Memory B cell (primary cell): ENCODE measurements at places on chromosomes 7 and 10.

- H3K36me3 ChIP-seq: peaks cover 15% of the 10 kb centered on the region
- peaks cover 34% of the 10 kb centered on the region for H3K4me1 ChIP-seq
- no peak for DNase-seq
- no peak overlapping the region for H3K4me3 ChIP-seq
- peak overlapping the region; percentile 3 for H3K27ac ChIP-seq
Measured at GRCh38 chr7:28105234-28105633, 75.4 kb downstream of the JAZF1 start.

DNA sequence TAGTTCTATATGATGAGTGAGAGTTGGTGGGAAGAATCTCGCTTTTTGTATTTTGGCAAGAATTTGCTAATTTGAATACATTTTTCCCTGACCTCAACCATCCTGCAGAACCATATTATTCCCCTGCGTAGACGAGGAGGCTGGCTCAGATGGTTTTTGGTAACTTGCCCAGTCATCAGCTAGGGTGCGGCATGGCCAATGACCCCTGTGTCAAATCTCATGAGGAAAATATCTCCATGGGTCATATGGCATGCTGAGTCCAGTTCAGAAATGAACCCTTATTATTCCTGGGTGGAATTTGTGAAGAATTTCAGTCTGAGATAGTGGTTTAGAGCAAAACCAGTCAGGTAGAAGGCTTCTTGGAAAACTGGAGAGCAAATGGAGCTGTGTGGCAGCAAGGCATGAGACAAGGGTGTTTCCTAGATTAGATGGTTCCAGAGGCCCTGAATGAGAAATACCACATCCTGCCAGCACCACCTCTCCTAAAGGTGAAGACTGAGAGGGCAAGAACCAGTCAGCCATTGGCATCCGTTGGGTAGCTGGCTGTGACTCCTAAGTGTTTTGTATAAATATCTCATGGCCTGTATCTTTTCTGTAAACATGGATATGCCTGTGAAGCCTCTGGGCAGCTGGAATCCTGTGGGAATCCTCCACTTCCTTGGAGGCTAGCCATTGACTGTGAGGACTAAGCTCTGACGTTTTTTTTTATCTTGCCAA lies 5.8 kb upstream of the UPP1 start:
- DNase-seq: no peak
- H3K36me3 ChIP-seq: no peaks in the 10 kb centered on the region
- H3K27me3 ChIP-seq: peaks cover 3% of the 10 kb centered on the region

GRCh38 chr7:132609906-132610520 lies 33.7 kb upstream of the PLXNA4 start:
- no peak for DNase-seq
- no peak overlapping the region for H3K4me3 ChIP-seq
- no peaks in the 10 kb centered on the region for H3K36me3 ChIP-seq
- H3K27ac ChIP-seq: no peak overlapping the region
- H3K27me3 ChIP-seq: peaks cover 6% of the 10 kb centered on the region

DNA sequence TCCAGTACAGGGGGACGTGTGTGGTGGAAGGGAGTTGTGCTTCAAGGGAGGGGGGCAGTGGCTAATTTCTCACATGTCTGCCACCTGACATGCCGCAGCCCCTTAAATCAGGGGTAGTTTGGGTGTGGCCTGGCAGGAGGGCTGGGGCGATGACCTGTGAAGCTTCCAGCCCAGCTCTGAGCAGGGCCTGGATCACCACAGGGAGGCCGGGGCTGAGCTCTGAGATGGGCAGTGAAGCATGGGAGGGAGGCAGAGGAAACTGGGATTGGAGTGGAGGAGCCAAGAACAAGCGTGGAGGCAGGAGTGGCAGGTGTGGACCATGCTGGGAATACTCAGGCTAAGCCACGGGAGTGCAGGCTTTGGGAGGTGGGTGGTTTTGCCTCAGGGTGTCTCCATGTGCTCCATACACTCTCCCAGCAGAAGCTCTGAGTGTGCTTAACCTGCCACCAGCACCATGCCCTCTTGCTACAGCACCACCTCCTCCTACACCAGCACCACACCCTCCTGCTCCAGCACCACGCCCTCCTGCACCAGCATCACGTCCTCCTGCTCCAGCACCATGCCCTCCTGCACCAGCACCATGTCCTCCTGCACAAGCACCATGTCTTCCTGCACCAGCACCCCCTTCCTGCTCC lies 99.3 kb upstream of the SHH start:
- H3K27ac ChIP-seq: no peak overlapping the region
- H3K27me3 ChIP-seq: no peaks in the 10 kb centered on the region
- H3K4me3 ChIP-seq: no peak overlapping the region
- peaks cover 2% of the 10 kb centered on the region for H3K36me3 ChIP-seq
- DNase-seq: no peak

DNA sequence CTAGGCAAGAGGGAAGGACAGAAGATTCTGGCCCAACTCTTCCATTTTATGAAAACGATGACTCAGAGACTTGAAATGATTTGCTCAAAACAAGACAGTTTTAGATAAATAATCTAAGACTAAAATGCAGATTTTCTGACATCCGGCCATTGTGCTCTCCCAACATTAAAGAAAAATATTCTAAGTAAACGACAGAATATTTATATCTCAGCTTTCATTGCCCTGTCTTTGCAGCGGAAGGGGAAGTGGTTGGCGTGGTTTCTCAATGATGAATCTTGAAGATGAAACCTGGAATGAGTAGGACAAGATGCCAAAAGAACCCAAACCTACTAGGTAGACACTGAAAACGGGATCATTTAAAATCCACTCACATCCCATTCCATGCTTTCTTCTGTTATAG lies 28.9 kb upstream of the NPY start:
- H3K36me3 ChIP-seq: peaks cover 4% of the 10 kb centered on the region
- peaks cover 12% of the 10 kb centered on the region for H3K27me3 ChIP-seq
- DNase-seq: no peak

DNA sequence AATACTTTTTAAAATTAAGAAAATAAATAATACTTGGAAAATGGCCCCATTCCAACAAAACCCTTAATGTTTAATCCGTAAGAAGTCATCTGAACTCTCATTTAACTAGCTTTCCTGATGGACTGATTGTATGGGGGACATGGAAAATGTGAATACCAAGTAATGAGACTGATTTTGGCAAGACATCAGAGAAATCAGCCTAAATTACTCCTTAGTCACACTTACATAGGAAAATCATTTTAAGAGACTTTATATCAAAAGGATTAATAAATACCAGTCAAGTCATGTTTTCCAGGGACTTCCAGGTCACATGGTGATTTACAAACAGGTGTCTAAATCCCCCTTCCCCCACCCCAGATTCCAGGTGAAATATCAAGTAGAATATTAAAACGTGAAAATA lies 58.2 kb downstream of the GRM8 start:
- H3K27me3 ChIP-seq: peaks cover 3% of the 10 kb centered on the region
- DNase-seq: no peak
- H3K27ac ChIP-seq: no peak overlapping the region
- no peaks in the 10 kb centered on the region for H3K36me3 ChIP-seq
- H3K4me1 ChIP-seq: no peaks in the 10 kb centered on the region

DNA sequence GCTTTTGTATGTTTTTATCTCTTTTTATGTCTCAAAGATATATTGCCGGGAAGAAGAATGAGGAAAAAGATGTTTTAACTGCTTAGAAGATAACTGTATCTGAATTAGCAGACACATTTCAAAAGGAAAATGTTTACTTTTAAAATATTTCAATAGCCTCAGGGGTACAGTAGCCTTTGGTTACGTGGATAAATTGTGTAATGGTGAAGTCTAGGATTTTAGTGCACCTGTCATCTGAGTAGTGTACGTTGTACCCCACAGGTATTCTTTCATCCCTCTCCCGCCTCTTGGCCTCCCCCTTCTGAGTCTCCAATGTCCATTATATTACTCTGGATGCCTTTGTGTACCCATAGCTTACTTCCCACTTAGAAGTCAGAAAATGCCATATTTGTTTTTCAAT lies 222.1 kb downstream of the FANK1 start:
- DNase-seq: no peak
- peaks cover 5% of the 10 kb centered on the region for H3K27me3 ChIP-seq
- no peak overlapping the region for H3K4me3 ChIP-seq
- no peak overlapping the region for H3K27ac ChIP-seq

- no peaks in the 10 kb centered on the region for H3K27me3 ChIP-seq
- no peaks in the 10 kb centered on the region for H3K4me1 ChIP-seq
- H3K27ac ChIP-seq: no peak overlapping the region
- H3K36me3 ChIP-seq: peaks cover 19% of the 10 kb centered on the region
- no peak for DNase-seq
- no peak overlapping the region for H3K4me3 ChIP-seq
Measured at GRCh38 chr10:60099998-60100747, 193.8 kb upstream of the CCDC6 start.

DNA sequence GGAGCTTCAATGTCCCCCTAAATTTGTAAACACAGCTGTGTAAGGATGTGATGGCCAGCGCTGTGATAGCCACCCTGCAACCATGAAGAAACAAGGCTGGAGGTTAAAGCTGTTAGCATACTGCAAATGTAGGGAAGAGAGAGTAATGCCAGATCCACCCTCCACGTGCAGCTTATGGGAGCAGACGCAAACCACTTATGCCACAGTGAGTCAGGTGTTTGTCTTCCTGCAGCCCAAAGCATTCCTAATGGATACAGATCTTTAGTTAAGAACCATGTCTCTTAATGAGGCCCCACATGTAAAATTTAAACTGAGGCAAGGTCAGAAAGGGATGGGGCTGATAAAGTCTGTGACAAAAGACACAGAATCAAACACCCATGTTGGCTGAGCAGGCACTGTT lies 13.6 kb upstream of the MYL7 start:
- H3K4me3 ChIP-seq: no peak overlapping the region
- peaks cover 4% of the 10 kb centered on the region for H3K27me3 ChIP-seq
- H3K27ac ChIP-seq: no peak overlapping the region
- H3K4me1 ChIP-seq: peaks cover 2% of the 10 kb centered on the region
- no peak for DNase-seq

DNA sequence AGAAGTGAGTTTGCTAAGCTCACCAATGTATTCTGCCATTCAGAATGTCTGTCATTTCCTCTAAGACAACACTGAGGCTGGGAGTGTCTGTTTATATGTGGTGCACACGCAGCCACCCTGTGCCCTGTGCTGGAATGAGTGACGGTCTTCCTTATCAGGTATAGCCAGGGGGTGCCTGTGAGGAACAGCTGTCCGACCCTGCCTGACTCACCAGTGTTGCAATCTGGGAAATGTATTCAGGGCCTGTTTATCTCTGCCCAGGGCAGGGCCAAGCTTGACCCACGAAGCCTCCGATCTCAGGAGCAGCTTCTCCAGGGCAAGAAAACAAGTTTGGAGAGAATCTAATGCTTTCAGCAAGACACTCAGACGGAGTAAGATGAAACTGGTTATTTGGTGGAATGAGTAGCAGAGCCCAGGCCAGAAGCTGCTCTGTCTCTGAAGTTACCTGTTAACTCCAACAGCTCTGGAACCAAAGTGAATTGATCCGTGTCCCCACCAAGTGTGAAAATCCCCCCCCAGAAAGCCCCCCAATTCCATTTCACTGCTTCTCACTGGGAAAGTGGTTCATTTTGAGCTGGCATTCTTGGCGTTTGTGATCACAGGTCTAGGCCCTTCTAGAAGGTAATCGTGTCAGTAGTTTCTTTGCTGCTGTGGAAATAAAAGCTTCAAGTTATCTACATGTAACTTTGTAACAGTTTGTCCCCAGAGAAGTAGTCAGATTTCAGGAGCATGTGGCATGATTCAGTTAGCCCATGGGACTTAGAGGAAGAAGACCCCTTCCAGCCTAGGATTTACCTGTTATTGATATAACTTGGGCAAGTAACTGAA lies 6.1 kb upstream of the UBE2H start:
- H3K4me3 ChIP-seq: no peak overlapping the region
- peaks cover 6% of the 10 kb centered on the region for H3K4me1 ChIP-seq
- H3K27ac ChIP-seq: no peak overlapping the region
- H3K27me3 ChIP-seq: no peaks in the 10 kb centered on the region

GRCh38 chr10:58023341-58024073 lies 244.2 kb downstream of the IPMK start:
- H3K27ac ChIP-seq: no peak overlapping the region
- no peaks in the 10 kb centered on the region for H3K36me3 ChIP-seq
- DNase-seq: no peak
- H3K4me1 ChIP-seq: no peaks in the 10 kb centered on the region
- no peaks in the 10 kb centered on the region for H3K27me3 ChIP-seq

DNA sequence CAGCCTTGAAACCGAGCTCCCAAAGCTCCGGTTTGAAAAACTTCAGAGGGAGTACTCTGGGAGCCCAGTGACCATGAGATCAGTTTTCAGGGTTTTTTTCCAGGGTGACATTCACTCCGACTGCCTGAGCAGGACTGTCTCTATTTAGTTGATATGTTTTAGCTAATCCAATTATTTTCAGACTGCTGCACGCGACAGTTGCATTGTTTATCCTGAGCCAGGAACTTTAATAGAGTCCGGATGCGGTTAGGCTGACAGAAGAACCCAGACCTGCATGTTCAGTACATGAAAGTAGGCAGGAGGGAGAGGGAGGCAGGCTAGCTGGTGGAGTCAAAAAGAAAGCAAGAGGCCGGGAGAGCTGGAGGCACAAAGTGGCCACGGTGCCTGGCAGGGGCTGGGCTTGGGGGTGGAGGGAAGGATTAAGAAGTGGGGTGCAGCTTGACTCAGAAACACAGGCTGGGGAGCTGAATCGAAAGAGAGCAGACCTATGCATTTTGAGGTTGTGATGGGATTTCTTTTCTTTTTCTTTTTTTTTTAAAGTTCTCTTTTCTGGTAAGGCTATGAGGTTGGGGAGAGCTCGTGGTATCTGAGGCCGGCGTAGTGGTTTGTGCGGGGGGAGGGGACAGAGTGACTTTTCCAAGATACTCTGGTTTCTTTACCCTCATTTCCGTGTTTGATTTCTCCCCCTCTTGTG lies 5.7 kb downstream of the GATA3 start:
- H3K4me3 ChIP-seq: peak overlapping the region; percentile 75
- peaks cover 17% of the 10 kb centered on the region for H3K27me3 ChIP-seq
- peaks cover 4% of the 10 kb centered on the region for H3K36me3 ChIP-seq
- peaks cover 18% of the 10 kb centered on the region for H3K4me1 ChIP-seq
- H3K27ac ChIP-seq: peak overlapping the region; percentile 15

GRCh38 chr7:156578978-156579430 lies 61.6 kb upstream of the RNF32 start:
- no peak overlapping the region for H3K4me3 ChIP-seq
- no peak for DNase-seq
- H3K27ac ChIP-seq: no peak overlapping the region
- H3K36me3 ChIP-seq: peaks cover 2% of the 10 kb centered on the region
- H3K27me3 ChIP-seq: peaks cover 3% of the 10 kb centered on the region
- no peaks in the 10 kb centered on the region for H3K4me1 ChIP-seq

DNA sequence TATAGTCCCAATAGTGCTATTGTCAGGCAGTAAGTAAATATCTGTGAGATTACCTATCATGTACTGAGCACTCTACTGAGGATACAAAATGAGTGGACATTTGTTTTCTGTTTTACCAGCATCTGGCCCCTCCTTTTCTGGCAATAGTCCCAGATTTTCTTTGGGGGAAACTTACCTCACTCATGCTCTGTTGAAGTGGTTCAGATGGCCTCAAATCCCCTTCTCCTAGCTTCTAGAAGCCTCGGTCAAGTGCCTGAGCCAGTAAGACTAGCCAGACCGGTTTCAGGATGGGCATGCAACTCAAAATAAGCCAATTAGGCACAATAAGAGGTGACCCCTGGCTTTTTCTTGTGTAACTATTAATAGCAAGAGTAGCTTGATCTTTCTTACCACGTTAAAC lies 19.7 kb downstream of the TRDMT1 start:
- H3K36me3 ChIP-seq: peaks cover 3% of the 10 kb centered on the region
- H3K4me1 ChIP-seq: peaks cover 2% of the 10 kb centered on the region
- no peak overlapping the region for H3K27ac ChIP-seq
